ENCODE measurements at places on chromosomes 12 and 14. TPM values are rescaled to one million over a fixed set of nuclear protein-coding genes. Genes with fewer than 3 reads are reported as not detected.

DNA sequence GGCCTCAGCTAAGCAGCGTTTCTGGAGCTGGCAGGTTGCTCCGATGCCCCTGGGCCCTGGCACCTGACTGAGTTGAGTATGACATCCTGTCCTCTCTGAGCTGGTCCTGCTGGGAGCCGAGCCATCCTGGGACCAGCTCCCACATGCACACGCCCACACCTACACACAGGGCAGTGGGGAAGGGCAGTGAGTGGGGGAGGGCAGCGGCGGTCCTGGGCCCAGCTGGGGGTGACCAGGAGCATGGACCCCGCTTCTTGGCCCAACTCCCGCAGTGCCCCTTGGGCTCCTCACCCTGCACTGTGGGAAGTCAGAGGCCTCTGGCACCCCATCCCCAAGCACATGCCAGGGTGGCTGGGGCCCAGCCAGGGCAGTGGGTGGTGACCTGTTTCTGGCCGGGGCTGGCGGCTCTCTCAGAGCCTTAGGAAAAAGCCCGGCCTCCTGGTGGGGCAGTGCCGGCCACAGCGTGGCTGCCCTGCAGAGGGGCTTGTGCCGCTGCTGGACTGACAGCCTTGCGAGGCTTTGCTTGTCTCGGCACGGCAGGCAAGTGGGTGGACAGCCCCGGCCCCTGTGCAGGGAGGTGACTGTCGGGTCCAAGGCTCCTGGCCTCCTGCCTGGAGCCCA, 5.9 kb upstream of the CRIP2 start:
- no peak for DNase-seq

- no peak for DNase-seq
Measured at GRCh38 chr14:101147848-101148247, 244.3 kb upstream of the RTL1 start.

GRCh38 chr12:49907352-49907751, 3.7 kb upstream of the FAIM2 start:
- no peak for DNase-seq

Gene LRTM2
- polyA plus RNA-seq = 0.35 TPM

GRCh38 chr14:60622210-60622916, 26.9 kb downstream of the SIX1 start:
- DNase-seq = no peak

Gene RASSF9
- 14.6 TPM for polyA plus RNA-seq

Gene CFAP54
- polyA plus RNA-seq = 3.8 TPM

Gene HOXC5
- 2.5 TPM for polyA plus RNA-seq

- no peak for DNase-seq
Measured at GRCh38 chr14:35480119-35480769, 53.7 kb upstream of the INSM2 start.

GRCh38 chr12:18828987-18829386, 91.1 kb downstream of the CAPZA3 start:
- no peak for DNase-seq

- no peak for DNase-seq
Measured at GRCh38 chr12:95877622-95878021, 18.9 kb downstream of the SNRPF start.

Gene AQP5
- 2.0 TPM for polyA plus RNA-seq

DNA sequence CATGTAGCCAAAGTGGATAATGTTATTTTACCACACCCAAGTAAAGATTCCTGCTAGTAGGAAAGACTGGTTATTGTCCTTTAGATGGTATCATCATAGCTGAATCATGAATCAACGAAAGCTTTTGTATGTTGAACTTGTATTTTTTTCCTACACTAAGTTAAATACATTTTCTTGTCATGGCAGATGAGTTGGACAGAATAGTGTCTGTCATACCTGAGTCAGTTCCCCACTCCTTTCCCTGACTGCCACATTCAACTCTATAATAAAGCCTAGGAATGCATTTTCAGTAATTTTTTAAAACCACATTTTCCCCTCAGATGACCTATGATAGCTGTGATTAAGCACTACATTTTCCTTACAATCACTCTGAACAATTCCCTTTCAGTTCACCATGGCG, 9.3 kb upstream of the PTHLH start:
- no peak for DNase-seq

- DNase-seq = no peak
Measured at GRCh38 chr14:65332141-65332871, 80.2 kb upstream of the FUT8 start.

GRCh38 chr14:52269100-52269499, 1.6 kb downstream of the PTGDR start:
- no peak for DNase-seq

DNA sequence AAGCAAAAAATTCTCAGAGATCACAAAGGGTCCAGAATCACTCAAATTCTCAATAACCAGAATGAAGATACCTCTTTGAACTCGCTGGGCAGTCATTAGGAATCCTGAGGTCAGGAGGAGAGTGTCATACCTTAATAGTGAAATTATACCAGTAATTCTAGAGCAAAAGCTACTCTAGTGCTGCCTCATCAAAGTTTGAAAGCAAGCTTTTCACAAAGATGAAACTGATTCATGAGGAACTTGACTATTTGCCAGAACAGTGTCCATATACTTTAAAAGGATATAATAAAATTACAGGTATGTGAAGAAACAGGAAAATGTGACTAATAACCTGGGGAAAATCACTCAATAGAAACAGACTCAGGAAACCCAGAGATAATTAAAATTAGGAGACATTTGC, 44.5 kb downstream of the EML5 start:
- no peak for DNase-seq

Gene KRT6C
- polyA plus RNA-seq = not detected

GRCh38 chr14:77058117-77058516, 29.6 kb upstream of the IRF2BPL start:
- no peak for DNase-seq

Gene TMEM132D
- polyA plus RNA-seq = 3.5 TPM

Gene CLEC4D
- 0.31 TPM for polyA plus RNA-seq

DNA sequence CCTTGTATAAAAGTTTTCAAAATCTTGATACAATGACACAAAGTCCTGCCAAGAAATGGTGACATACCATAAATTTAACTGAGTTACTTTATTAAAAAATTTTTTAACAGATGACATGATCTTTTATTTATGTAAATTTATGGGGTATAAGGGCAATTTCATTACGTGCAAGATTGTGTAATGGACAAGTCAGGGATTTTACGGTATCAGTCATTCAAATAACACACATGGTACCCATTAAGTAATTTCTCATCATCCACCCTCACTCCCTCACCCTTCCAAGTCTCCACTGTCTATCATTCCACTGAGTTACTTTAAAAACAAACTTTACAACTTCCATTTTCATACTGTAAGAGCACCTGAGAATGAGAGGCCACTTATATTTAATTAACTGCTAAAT, 37.4 kb downstream of the SPTLC2 start:
- no peak for DNase-seq

- DNase-seq = no peak
Measured at GRCh38 chr12:65935906-65936901, 111.9 kb downstream of the HMGA2 start.

DNA sequence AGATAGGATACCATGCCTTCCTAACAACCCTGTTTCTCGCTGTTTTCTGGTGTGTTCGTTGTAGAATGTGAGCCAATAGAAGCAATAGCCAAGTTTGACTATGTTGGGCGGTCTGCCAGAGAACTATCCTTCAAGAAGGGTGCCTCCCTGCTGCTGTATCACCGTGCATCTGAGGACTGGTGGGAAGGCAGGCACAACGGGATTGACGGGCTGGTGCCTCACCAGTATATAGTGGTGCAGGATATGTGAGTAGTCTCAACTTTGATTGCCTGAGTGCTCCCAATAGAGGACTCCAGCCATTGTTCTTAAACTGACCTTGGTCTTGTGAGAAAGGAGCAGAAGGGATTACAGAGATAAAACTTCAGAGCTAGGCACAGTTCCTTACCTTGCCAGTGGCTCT, 96.2 kb downstream of the KICS2 start:
- no peak for DNase-seq

DNA sequence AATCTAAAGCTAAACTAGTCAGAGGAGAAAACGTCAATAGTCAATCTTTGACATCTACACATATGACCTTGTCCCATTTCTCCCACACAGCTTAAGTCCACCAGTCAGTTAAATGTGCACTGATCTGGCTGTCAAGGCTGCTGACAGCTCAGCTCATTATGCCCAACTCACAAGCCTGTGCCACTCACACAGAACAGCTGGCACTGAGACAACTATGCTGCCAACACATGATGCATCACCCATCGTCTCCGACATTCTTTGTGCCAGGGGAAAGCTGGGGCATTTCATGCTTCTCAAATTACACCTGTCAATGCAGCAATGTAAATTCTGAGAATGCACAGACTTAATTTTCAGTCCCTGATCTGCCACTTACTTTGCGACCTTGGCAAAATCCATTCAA, 25.3 kb downstream of the GNS start:
- no peak for DNase-seq

DNA sequence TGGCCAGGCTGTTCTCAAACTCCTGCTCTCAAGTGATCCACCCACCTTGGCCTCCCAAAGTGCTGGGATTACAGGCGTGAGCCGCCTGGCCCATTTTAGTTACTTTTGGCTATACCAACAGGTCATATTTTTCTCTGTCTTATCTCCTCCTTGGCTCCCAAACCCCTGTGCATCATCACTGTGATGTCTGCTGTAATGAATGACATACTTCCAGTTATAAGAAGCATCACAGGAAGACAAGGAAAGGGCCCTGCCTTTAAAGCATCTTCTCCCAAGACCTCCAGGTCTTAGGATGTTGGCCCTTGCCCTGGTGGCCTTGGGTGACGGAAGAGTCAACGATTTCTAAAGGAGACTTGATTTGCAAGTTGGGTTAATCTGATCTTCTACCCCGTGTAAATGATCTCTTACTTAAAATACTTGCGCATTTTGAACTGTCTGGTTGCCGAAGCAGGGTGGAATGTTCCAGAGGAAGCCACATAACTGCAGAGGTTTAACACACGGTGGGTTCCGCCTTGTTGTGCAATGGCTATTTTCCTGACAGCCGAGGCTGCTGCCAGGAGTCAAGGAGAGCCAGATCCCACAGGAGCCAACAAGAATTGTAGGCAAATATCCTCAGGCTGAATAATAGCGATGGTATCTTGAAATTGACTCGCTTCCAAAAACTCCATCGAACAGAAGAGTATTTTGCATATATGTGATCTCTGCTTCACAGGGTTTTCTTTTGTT, 55.7 kb upstream of the PLXNC1 start:
- no peak for DNase-seq

DNA sequence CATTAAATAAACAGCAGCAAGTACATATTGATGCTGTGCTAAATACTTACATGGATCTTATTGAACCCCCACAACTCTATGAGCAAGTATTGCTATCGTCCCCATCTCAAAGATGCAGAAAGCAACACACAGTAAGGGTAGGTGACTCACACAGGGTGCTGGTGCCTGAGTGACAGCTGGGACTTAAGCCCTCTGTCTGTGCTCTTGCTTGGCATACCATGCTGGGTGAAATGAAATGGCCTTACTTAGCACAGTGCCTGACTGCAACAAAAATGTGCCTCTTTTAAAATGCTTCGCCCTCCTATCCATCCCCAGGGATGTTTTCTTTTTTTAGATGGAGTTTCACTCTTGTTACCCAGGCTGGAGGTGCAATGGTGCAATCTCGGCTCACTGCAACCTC, 788 bp downstream of the TEX52 start:
- DNase-seq = no peak

DNA sequence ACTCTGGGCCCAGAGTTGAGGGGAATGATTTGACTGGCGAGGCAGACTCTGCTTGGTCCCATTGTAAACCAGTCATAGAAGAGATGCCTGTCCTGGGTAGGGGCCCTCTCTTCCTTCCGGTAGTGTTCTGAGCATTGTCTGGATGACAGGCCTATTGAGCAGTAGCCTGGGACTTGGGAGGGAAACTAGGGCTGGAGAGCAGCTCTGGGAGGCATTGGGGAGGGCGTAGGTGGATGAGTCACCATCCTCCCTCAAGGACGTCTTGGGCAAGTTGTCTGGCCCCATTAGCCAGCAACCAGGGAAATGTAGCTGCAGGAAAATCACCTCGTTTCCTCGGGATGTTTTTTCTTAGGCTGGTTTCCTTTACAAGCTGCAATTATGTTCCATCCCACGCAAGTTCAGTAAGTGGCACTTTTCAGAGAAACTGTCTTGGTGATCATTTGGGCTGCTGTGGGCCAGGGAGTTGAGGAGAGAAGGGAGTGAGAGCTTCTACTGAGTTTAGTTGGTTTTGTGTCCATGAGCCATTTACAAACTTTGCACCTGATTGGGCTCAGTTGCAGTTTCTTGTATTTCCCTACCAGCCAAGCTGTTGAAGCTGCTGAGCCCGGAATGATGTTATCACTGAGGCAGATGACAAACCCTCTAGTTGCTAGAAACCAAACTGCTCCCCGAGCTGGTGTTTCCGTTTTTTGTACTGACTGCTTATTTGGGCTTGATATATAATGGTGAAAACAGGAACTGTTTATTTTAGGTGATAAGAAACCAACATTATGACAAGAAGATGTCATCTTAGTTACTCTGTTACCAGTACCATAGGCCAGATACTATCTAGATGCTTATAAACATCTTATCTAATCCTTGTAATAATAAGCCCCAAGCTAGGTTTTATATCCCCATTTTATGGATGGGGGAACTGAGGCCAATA, 147.6 kb downstream of the CHST11 start:
- DNase-seq = no peak

- no peak for DNase-seq
Measured at GRCh38 chr14:85334316-85334715, 195.6 kb upstream of the FLRT2 start.

GRCh38 chr12:2333491-2334195, 280.9 kb downstream of the CACNA1C start:
- DNase-seq = no peak

DNA sequence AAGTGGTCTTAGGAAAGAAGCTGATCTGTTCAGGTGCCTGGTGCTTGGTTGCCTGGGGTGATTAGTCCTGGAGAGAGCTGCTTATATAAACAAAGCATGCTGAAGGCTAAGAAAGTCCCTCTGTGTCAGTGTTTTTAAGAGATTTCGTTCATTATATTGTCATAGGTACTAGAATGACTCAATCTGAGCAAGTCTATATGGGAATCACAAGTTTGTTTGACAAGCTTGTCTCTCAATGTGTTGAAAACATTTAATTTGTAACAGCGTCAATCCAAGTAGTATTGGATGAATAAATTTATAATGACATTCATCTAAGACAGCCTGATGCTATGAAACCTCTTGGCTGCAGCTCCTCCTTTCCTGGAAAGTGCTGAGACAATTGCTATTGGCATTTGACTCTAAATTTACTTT, 256.3 kb downstream of the TMTC2 start:
- DNase-seq = no peak

GRCh38 chr14:75232597-75232996, 46.0 kb upstream of the FOS start:
- DNase-seq = no peak

Measured in left renal pelvis (tissue), 4 donors.